ENCODE measurements at places on chromosomes 4 and X.

DNA sequence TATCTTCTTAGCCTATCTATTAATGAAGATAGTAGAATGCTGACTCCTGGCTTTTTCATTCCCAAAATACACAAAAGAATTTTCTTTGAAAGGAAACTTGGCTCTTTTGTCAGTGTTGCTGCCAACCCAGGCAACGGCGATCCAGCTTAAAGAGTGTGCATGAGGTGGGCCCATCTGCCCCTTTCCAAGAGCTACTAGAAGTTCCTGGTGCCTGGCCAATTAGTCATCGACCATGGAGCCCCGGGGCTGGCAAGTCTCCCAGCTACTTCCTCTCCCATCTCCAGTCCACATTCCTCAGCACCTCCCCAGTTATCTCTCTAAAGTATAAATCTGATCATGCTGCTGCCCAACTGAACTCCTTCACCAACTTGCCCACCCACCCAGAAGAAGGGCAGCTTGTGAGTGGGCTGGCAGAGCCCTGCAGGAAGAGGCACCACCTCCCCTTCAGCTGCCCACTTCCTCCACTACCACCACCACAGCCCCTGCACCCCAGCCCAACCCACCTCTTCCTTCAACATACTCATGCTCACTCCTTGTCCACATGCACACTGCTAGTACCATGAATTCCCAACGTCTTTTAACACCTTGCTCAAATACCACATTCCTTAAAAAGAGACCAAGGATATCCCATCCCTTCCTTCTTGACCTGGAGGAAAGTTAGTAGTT lies 158.2 kb upstream of the MAP3K15 start:
- DNase-seq = no peak

DNA sequence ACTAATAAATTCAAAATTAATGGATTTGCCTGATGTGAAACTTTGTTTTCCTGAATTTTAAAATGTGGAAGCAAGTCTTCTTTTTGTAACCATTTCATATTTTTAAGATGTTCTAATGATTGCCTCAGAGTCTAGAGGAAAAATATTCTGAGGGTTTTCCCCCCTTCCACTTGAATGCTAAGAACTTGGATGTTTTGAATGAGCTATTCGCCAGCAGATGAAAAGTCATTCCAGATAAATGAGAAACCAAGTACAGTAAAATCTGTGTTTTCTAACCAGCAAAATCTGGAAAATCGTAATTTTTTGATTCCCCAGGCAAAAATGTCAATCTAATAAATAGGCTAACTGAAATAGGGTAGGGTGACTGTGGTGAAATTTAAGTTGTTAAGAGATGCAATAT lies 45.6 kb downstream of the SLIT2 start:
- no peak for DNase-seq

GRCh38 chr4:52873861-52874343 lies 11.8 kb downstream of the RASL11B start:
- no peak for DNase-seq

DNA sequence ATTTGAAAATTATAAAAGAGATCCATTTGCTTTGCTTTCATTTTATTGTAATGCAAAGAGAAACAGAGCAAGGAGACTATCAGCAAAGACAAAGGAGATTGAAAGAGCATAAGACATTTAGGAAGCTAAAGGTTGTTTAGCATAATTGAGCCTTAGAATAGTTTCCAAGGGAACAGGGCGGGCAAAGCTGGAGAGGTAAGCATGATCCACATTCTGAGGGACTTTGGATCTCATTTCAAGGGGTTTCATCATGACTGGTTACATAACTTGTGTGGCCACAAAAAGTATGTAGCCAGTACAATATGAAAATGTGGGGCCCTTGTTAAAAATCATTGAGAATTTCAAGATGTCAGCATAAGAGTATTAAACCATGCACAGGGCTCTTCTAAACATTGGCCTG lies 406.5 kb downstream of the RPA4 start:
- DNase-seq = no peak

GRCh38 chr4:28350485-28350884 lies 1489.8 kb downstream of the STIM2 start:
- DNase-seq = no peak

DNA sequence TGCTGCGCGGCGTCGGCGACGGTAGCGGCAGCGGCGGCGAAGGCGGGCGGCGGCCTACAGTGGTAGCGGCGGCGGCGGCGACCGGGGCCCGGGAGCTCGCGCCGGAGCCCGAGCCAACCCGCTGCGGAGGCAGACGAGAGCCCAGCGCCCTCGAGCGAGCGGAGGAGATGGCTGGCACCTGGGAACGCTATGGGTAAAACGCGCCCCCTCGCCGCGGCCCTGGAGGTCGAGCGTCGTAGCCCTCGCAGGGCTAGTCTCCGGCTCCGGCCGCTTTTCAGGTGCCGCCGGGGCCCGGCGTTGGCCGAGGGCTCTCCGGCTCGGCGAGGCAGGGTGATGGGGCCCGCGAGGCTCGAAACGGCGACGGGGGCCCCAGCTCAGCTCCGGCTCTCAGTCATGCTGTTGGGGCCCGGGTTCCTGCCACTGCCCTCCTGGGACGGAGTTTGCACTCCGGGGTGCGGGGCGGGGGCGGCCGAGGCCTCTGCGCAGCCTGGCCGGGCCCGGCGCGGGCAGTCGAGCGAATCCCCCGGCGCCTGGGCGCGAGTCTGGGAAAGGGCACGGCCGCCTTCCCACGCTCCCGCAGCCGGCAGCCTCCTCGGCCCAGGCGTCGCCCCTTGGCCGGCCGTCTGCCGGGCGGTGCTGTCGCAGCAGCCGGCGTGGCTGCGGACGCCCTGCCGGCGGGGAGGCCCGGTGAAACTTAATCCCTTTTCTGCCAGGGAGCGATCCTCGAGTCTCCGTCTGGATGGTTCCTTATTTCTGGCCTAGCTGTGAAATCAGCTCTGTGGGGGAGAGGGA lies 768 bp downstream of the MID2 start:
- DNase-seq = no peak

DNA sequence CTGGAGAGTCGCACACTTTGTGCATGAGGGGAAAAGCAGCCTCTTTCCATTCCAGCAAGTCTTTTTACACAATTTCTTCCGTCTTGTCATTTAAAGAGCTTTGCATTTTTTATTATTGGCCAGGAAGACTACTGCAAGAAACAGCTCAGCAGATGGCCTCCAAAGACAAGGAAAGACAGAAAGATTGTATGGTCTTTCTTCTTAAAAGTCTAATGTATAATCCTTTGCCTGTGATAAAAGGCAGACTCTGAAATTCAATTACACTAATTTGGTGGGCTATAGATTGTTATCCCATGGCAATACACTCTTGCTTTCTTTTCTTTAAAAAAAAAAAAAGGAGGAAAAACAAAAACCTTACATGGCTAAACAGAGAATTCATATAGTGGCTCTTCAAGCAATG lies 5.9 kb downstream of the CAPN6 start:
- DNase-seq = no peak

- no peak for DNase-seq
Measured at GRCh38 chr4:122766950-122767349, 34.4 kb downstream of the BBS12 start.

DNA sequence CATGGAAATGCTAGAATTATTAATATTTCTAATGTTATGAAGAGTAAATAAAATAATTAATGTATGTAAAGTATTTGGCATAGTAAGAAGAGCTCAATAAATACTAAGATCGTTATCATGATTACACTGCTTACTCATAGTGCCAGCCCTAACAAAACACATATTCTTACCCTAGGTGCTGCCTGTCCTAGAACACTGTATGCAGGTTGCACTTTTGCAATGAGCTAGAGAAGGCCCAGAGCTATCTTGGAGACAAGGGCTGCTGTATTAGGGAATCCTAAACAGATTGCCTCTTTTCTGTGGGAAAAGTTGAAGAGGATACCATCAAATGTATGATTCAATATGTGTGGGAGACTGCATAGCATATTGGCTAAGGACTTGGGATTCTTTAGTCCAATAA lies 48.0 kb upstream of the TMEM164 start:
- no peak for DNase-seq
